Immature natural killer cell (primary cell): ENCODE measurements at places on chromosomes 13 and 19.

DNA sequence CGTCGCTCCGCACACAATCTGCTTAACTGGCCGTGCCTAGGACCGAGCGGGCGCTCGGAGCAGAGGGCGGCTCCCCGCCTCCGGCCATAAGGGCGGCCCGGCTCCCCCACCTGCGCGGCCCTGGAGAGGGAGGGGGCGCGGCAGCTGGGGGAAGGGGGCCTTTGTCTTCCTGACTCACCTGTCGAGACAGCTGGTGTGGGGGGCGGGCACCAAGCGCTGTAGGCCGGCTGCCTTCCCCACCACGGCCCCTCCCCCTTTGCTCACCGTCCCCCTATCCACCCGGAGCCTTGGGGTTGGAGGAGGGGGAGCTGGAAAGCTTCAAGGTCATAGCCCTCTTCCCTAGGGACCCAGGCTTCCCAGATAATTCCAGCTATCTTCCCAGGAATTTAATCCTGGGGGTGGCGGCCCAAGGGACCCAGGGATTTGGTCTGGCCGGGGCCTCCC is 1.2 kb downstream of the VASP start:
- peak overlapping the region; percentile 97 for H3K4me3 ChIP-seq
- H3K4me1 ChIP-seq, result peaks cover 58% of the 10 kb centered on the region
- no peaks in the 10 kb centered on the region for H3K36me3 ChIP-seq
- no peak for DNase-seq
- H3K27ac ChIP-seq, result peak overlapping the region; percentile 97
- peaks cover 15% of the 10 kb centered on the region for H3K27me3 ChIP-seq

- H3K4me3 ChIP-seq, result no peak within 1 kb of the TSS
- DNase-seq, result no peak
- H3K4me1 ChIP-seq, result no peaks in the 10 kb centered on the region
- peaks cover 6% of the 10 kb centered on the region for H3K27me3 ChIP-seq
- no peak within 1 kb of the TSS for H3K27ac ChIP-seq
These were observed at the start of gene TINCR for GRCh38 chr19:5567360-5567969. TINCR (minus strand) TSS chr19:5567953.

DNA sequence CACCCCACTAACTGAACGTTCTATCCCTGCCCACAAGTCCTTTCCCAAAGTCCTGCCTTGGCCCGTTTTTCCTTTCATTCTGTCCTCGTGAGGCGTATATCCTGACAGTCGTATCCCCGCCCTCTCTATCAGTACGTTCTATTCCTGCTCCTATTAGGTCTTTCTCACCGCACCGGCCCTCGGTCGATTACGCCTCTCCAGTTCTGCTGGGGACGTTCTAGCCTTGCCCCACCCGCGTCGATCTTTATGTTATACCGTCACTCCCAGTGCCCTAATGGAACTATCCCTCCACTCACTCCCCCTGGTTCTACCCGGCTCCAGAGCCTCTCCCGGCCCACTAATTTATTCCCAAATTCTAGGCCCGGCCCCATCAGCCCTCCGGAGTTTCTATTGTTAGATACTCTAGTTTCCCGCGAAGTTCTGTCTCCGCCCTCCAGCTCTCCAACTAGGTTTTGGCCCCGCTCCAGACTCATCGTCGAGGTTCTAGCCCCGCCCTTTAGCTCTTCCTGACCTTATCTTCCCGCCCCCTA is 2.0 kb downstream of the PLAUR start:
- H3K4me3 ChIP-seq, result peak overlapping the region; percentile 88
- H3K4me1 ChIP-seq, result peaks cover 48% of the 10 kb centered on the region
- H3K27ac ChIP-seq, result peak overlapping the region; percentile 73
- H3K36me3 ChIP-seq, result peaks cover 5% of the 10 kb centered on the region
- no peak for DNase-seq
- H3K27me3 ChIP-seq, result peaks cover 3% of the 10 kb centered on the region

GRCh38 chr13:112974671-112975070 is 5.7 kb downstream of the MCF2L start:
- no peak overlapping the region for H3K4me3 ChIP-seq
- peaks cover 7% of the 10 kb centered on the region for H3K4me1 ChIP-seq
- H3K36me3 ChIP-seq, result no peaks in the 10 kb centered on the region

DNA sequence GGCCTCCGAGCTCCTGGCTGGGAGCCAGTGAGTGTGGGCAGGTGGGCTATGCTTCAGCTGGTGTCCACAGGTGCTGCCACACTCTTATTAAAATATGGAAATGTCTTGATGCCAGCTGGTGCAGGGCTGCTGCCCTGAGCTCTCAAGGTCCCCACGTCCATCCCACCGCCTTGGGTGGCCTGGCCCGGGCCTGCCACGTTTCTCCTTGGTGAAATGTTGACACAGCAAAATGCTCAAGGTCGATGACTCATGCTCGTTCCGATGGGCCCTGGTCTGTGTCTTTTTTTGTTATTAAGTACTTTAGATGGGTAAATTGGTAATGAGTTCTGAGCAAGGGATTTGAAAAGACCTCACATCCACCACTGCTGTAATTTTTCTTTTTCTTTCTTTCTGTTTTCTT is 524.7 kb downstream of the MYO16 start:
- no peak overlapping the region for H3K4me3 ChIP-seq
- no peak for DNase-seq
- H3K27me3 ChIP-seq, result peaks cover 11% of the 10 kb centered on the region

DNA sequence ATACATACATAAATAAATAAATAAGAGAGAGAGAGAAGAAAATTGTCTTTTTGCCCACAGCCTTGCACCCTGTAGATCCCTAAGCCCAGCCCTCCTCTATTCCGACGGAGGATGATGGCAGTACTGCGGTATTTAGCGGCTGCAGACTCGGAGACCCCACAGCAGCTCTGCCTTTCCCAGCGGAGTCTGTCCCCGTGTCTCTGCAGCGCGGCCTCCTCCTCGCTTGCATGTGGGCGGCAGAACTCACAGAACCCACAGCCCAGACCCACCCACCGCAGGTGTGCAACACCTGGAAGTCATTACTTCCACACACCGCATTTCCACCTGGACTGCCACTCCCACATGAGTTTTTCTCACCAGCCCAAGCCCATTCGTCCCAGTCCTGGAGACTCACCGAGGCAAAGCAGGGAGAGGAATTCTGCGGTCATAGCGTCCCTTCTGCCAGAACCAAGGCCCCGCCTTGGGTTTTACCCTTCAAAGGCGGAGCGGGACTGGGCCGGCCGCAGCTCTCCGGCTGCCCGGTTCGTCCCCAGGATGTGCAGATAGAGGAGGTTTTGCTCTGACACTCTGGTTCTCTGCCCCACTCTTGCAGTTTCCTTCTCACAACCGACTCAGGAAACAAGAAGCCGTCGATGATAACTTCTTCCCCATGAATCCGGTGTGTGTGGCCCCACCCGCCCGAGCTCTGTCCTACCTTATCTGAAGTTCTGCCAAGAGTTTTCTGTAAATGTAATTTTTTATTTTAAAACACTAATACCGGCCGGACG is at the start of gene VSTM1:
TSS of gene VSTM1 (minus strand) at position 548 of the 767 bp plus-strand sequence. CDS start at position 428, 120 bp downstream.
- H3K4me1 ChIP-seq, result no peaks in the 10 kb centered on the region
- no peak for DNase-seq
- H3K27me3 ChIP-seq, result peaks cover 2% of the 10 kb centered on the region

GRCh38 chr13:22960827-22961226 is 220.0 kb upstream of the SGCG start:
- no peaks in the 10 kb centered on the region for H3K4me1 ChIP-seq
- no peak overlapping the region for H3K27ac ChIP-seq
- peaks cover 1% of the 10 kb centered on the region for H3K27me3 ChIP-seq
- no peak for DNase-seq

- no peaks in the 10 kb centered on the region for H3K36me3 ChIP-seq
- H3K4me3 ChIP-seq, result no peak overlapping the region
- DNase-seq, result no peak
- peaks cover 7% of the 10 kb centered on the region for H3K4me1 ChIP-seq
- H3K27me3 ChIP-seq, result peaks cover 12% of the 10 kb centered on the region
These were observed 22.7 kb downstream of the HPN start for GRCh38 chr19:35063940-35064818.

DNA sequence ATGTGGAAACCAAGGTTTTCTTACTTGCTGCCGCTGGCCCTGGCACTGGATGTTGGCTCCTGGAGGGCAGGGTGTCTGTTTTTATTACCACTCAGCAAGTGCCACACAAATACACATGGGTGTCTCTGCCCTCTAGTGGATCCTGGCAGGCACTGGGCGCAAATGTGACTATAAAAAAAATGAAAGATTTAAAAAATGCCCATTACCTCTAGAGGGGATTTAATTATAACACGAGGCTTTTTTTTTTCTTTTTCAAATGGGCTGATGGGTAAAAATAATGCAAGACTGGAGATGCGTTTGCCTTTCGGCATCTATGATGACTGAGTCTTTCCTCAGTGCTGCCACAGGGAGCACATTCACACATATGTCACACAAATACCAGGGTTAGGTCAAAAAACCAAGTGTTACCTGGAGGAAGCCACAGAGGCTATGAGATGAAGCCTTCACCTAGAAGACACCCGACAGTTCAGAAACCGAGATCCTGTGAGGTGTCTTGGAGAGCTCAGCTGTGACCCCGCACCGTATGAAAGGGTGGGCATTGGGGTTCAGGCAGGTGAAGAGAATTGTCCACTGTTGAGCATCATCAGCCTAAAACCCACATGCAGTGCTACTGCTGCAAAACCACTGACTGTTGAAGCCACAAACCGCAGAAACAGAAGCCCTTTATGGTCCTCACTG is 25.7 kb downstream of the CHAMP1 start:
- H3K4me1 ChIP-seq, result peaks cover 33% of the 10 kb centered on the region
- H3K36me3 ChIP-seq, result no peaks in the 10 kb centered on the region
- H3K4me3 ChIP-seq, result peak overlapping the region; percentile 46
- peak; percentile 90 for DNase-seq

DNA sequence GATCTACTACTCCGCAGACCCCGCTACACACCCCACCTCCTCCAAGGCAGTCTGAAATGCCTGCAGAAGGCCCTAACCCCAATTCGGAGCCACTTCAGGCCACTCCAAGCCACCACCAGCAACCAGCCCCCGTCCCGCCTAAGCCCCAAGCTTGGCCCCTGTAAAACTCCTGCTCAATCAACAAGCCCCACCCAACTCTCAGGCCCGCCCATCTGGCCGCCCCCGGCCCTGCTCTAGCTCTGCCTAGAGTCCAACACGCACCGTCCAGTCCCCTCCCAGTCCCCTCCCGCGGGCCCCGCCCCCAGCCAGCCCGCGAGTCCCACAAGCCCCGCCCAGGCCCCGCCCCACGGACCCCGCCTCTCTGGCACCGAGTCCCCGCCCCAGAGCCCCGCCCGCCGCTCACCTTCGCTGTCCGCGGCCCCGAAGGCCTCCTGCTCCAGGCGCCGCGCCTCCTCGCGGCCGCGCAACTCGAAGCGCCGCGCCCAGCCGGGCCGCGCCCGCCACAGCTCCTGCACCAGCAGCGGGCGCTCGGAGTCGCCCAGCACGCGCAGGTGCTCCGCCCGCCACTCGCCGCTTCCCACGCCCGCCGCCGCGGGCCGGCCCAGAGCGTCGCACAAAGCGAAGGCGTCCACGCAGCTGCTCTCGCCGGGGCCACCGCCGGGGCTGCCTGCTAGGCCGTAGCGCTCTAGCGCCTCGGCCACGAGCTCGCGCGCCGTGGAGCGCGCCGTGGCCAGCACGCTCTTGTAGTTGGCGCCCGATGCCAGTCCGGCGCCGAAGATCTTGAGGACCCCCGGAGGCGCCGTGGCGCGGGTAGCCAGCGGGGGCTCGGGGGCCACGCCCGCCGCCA is 1.6 kb downstream of the RASIP1 start:
- H3K4me1 ChIP-seq, result peaks cover 15% of the 10 kb centered on the region
- peak; percentile 80 for DNase-seq
- peak overlapping the region; percentile 68 for H3K27ac ChIP-seq
- peak overlapping the region; percentile 79 for H3K4me3 ChIP-seq

DNA sequence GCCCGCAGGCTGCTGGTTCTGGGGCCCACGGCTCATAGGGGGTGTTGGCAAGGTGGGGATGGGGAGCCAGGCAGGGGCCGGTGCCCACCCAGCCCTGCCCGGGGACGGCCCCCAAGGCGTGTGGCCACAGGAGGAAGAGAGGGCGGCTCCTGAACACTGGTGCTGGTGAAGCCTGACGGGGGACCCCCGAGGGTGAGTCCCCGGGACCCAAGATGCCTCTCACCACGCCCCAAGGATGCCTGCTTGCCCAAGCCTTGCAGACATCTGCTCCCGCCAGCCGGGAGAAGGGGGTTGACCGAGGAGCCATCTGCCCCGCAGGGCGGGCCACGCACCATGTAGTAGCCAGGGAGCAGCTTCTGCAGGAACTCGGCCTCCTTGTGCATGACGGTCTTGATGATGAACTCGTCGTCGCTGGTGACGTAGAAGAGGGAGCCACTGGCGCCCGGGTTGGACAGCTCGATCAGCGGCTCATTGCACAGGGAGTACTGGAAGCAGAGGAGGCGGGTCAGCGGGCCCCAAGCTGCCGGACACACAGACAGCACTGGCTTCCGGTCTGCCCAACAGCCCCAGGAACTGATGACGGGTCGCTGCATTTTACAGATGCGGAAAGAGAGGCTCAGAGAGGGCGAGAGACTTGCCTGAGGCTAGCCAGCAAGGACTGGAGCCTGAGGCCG is 29.6 kb upstream of the CACTIN start:
- H3K4me1 ChIP-seq, result no peaks in the 10 kb centered on the region
- no peak for DNase-seq
- no peaks in the 10 kb centered on the region for H3K27me3 ChIP-seq
- peaks cover 3% of the 10 kb centered on the region for H3K36me3 ChIP-seq

GRCh38 chr13:97005625-97006262 is 11.5 kb upstream of the OXGR1 start:
- H3K4me3 ChIP-seq, result no peak overlapping the region
- no peaks in the 10 kb centered on the region for H3K36me3 ChIP-seq
- no peak for DNase-seq
- H3K27me3 ChIP-seq, result peaks cover 1% of the 10 kb centered on the region
- H3K27ac ChIP-seq, result no peak overlapping the region

DNA sequence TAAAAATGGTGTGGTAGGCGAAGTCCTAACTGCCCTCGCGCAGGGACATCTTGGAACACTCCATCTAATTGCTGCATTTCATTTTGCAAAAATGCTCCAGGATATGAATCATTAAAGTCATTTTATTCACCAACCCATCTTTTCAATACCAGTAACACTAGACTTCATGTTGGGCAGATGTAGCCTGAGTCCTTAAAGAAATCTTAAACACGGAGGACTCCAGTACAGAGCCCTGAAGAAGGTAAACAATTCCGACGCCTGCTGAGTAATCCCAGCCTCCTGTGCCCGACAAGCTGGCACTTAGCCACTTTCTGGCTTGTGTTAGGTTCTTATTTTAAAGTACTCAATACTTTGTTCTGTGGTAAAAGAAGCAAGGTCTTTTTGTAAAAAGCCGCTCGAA is 58.0 kb upstream of the IRS2 start:
- no peak overlapping the region for H3K4me3 ChIP-seq
- peaks cover 15% of the 10 kb centered on the region for H3K27me3 ChIP-seq
- no peaks in the 10 kb centered on the region for H3K4me1 ChIP-seq
- DNase-seq, result no peak
- H3K27ac ChIP-seq, result no peak overlapping the region
- no peaks in the 10 kb centered on the region for H3K36me3 ChIP-seq

DNA sequence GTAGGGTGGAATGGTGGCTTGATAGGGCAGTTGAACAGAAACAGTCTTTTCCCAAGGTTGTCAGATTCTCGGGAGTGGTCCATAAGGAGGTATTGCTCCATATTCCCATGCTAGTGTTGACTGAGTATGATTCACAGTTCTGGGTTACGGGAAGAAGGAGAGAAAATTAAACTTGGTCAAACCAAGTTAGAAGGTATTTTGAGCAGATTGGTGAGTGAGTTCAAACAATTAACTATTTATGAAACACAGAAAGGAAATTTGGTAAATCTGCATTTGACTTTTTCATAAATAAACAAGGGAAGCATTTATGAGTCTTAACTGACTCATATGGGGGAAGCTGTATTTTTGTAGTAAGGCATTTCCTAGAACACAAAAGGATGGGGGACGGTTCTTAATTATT is 2419.4 kb downstream of the PCDH9 start:
- DNase-seq, result no peak
- H3K27me3 ChIP-seq, result peaks cover 2% of the 10 kb centered on the region
- no peak overlapping the region for H3K4me3 ChIP-seq
- peaks cover 5% of the 10 kb centered on the region for H3K36me3 ChIP-seq
- no peak overlapping the region for H3K27ac ChIP-seq
- H3K4me1 ChIP-seq, result no peaks in the 10 kb centered on the region
